Stimulated activated CD4-positive, alpha-beta T cell treated with anti-CD3 and anti-CD28 coated beads, Interleukin-1b, Interleukin-23, amount 100 ng/mL, for 48 hours (primary cell): ENCODE measurements at places on chromosomes 2 and 18.

DNA sequence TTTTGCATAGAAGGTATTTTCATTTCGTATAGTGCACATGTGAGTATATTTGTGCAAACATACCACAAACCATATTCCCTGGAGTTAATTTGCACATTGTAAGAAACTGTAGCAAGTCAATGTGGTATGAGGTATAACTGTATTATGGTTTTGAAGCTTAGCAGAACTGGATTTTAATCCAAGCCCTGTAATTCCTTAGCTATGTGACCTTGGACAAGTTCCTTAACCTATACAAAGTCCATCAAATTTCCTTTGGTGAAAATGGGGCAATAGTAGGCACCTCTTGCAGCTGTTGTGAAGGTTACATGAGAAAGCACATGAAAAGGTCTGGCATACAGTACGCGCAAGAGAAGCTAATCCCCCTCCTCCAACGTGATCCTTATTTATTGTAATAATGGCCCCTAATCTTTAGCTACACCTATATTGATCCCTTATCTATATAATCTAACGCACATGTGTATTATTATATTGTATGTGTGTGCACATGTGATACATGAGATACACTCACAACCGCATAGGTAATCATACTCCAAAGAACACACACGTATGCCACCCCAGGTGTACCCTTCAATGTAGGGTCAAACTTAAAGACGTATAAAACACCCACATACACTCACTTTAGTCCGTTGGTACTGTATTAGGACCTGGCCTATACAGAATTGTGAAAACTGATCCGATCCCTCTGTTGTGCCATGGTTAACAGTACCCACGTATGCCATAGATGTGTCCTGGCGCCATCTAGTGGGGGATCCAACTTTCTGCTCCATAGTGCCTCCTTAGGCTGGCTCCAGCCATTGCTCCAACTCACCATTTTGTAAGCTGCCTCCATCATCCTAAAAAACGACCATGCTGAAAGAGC lies 402.9 kb upstream of the SLC14A2 start:
- DNase-seq, result peak; percentile 74

GRCh38 chr2:156483741-156484173 lies 47.6 kb downstream of the GPD2 start:
- DNase-seq, result no peak

DNA sequence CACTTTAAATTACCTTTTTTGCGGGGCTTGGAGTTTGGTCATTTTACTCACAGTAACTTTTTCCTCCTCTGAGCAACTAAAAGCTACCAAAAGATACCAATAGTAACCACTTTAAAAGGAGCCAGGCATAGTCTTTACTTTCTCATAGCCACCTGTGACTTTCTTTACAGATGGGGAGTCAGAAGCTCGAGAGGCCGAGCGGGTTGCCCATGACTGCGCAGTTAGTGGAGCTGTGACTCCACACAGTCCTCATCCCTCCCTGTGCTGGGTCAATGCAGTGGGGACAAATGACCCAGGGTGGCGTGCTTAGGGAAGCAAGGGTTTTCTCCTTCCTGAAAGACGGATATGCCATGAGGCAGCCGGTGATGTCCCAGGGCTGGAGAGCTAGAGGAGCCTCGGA lies 11.9 kb downstream of the LCT start:
- DNase-seq, result no peak

- DNase-seq, result no peak
Measured at GRCh38 chr2:212979799-212980198, 171.6 kb downstream of the IKZF2 start.

DNA sequence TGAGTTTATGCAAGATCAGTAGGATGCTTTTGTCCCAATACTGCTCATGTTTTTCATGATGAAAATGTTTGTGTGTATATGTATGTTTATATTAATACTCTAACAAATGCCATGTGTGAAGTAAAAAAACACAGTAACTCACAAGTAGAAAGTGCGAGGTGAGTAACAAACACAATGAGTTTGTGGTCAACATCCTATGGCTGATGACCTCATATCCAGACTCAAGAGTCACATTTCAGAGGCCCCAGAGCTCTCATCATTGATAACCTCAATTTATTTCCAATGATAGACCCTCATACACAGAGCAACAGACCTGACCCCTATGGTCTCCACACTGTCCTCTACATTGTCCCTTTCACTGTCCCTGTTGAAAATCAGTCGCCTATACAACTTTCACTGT lies 34.5 kb downstream of the ZNF519 start:
- DNase-seq, result no peak

- no peak for DNase-seq
Measured at GRCh38 chr18:79385326-79385707, 10.4 kb upstream of the NFATC1 start.

DNA sequence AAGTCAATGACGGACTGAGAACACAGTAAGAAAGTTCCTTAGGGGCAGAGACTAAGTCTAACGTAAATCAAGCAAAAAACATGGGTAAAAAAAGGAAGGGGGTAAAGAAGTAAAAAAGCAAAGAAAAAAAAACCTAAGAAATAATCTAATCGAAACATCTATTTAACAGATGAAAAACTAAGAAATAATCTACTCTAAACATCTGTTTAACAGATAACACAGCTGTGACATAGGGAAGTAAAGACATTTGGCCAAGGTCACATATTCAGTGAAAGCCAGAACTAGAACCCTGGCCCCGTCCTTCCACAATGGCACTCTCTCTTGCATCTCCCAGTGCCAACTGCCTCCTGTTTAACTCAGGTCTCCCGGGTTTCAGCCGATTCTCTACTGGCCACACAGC lies 48.1 kb downstream of the PSD4 start:
- DNase-seq, result no peak

DNA sequence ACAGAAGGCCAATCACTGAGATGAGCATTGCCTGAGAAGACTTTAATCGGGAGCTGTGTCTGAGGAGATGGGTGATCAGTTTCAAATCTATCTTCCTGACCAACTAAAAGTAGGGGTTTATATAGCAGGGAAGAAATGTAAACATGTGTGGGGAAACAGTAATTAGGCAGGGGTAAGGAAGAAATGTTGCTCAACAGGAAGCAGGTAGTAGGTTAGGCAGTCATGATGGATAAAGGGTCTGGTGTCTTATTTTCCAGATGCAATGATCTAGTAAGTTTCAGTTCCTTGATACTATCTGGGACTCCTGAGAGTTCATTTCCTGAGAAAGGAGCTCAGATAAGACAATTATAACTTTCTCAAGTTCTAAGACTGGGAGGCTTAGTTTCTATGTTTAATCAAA lies 33.8 kb upstream of the DNAJC10 start:
- DNase-seq, result no peak

DNA sequence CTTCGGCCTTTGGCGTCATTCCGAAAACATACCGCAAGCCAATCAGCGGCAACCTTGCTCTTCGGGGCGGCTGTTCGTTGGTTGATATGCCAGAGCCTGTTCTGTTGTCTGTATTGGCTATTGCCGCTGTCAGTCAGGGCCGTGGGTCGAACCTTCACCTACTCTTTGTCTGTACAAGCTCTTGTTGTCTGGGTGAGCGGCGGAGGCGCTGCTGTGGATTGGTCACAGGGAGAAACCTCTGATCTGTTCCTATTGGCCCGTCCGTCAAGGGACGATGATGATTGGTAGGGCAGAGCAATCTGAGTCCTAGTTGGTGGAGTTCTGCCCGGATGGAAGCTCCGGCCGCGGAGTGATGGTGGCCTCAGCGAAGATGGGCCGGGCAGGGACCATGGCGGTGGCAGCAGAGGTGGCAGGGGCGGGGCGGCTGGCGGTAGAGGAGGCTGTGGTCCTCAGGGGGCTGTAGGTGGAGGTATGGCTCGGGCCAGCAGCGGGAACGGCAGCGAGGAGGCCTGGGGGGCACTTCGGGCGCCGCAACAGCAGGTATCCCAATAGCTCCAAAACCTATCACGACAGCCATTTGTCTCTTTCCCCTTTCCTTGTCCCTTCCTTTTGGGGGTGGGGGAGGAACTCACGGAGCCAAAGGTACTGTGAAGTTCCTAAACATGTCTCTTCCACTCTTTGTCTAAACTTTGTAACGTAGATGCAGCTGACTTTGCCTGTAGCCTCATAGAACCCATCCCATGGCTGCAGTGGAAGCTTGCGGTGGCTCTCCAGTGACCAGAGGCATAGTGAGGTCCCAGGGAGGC lies at the start of gene WBP1:
Gene WBP1, plus strand, starts transcription at position 307 of the 806 bp plus-strand sequence. Its CDS starts 165 bp downstream, at position 472.
- DNase-seq, result peak; percentile 100

- no peak for DNase-seq
Measured at GRCh38 chr2:21687589-21687988, 563.8 kb downstream of the TDRD15 start.

GRCh38 chr18:13136904-13137669 lies 81.5 kb upstream of the LDLRAD4 start:
- DNase-seq, result no peak

DNA sequence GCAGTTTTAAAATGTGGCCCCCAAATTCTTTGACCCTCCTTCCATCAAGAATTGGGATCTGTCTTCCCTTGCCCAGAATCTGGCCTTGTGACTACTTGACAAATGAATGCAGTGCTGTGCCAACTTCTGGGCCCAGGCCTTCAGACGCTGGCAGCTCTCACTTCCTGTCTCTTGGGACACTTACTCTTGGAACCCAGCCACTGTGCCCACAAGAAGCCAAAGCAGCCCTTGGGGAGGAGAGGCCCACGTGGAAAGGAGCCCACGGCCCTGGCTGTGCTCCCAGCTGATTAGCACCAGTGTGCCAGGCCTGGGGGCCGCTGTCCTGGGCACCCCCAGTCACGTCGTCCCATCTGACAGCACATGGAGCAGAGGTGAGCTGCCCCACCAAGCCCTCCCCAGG lies 56.6 kb downstream of the RPL37A start:
- no peak for DNase-seq

DNA sequence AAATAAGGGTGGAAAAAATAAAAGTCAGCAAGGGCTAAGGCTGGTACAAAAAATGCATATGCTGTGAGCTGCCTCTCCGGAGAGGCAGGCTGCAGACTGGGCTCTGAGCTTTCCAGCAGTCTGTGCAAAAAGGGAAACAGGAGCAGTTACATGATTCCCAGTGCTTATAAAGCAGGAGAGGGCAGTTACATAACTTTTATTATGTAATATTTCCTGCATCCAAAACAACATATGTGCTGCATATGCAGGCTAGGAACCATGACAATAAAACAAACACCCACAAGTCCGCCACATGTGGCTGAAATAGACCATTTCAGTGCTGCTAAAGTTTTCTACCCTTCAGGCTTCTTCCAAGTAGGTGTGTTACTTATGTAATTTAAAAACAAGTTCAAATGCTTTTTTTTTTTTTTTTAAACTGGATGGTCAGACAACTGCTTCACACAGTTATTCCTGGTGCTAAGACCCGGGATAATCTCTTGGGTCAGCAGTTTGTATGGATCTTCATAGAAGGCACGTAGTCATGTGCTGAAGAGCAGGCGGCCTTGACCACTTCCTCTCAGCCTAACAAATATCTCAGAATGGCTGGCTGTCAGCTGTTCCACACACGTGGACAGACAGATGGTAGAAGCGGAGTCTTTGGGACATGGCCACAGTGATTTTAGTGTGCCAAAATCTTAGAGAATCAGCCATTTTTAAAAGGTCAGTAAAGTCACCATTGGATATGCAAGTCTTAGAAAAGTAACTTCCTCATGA lies 43.5 kb downstream of the ARMC9 start:
- DNase-seq, result no peak

GRCh38 chr2:110980339-110981062 lies 140.2 kb upstream of the BCL2L11 start:
- DNase-seq, result no peak

DNA sequence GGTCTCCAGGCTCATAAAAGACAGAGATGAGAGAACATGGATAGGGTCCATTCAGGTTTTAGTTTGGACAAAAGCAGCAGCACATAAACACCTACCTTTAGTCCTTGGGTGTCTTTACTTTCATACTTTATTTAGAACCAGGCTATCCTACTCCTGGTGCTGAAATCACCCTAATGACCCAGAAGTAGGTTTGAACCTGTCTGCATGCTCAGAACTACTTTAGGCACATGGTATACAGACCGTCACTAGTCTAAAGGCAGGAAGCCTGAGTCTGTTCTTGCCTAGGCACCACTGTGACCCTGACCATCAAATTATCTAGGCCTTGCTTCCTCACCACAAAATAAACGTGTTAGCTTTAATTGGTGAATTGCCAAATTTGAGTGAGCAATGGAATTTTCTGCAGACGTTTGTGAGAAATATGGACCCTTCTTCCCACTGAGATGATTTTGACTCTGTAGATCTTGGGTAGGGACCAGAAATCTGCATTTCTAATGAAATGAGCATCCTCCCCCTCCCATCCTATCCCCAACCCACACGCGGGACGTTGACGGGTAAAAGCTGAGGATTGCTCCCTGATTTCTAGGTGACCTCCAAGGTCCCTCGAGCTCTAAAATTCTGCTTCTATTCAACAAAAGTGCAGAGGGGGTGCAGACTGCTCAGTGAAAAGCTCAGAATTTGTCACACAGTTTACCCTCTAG lies 75.1 kb downstream of the PLEKHM3 start:
- no peak for DNase-seq

DNA sequence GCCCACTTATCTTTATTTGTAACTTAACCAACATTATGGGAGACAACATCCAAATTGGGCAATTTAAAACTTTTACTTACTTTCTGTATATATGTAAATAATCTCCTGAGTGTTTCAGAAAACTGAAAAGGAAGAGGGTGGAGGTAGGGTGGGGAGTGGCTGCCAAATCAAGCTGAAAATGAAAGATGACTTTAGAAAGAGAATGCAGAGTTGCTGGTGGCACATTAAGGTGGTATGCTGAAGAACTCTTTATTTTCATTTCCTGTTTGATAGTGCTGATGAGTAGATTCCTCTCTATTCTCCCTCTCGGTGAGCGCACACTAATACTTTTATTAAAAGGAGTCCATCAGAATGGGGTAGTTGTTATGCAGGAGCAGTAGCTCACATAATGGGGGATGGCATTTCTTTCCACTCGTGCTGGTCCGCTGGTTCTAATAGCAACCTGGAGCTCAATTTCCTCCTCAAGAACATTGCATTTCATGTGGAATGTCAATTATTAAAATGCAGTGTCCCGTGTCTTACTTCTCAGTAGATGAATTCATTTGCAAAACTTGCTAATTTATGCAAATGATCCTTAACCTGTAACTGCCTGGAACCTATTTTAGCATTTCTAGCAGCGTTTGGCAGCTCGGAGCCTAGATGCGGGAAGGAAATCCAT lies 466.9 kb upstream of the HNRNPA3 start:
- no peak for DNase-seq

DNA sequence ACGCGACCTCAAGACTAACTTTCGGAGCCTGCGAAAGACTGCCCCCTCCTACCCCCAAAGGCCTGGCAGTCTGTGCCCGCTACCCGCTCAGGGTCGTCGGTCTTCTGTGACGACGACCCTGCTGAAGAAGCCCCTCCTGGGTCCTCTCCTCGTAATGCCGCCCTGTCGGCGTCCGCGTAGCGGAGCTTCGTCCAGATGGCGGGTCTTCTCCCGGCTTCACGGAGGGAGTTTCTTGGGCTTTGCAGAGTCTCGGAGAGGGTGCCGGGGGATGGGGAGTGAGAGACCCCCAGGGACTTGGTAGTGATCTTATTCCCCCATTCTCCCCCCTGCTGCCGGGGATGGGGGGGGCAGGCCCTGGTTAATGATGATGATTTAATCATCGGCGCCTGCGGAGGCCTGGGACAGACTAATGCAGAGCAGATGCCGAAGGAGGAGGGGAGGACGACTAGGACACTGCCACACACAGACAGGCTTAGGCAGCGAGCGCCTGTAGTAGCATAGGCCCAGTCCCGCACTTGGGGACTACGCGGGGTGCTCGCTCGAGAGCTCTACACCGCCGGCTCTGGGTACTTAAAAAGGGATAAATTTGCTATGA lies 528 bp upstream of the PCGF1 start:
- DNase-seq, result no peak
